Liver (tissue), 10 donors: ENCODE measurements at places on chromosomes 6 and 20.

- no peak for DNase-seq
These were observed 8.1 kb upstream of the ZNFX1 start for GRCh38 chr20:49285813-49286494.

- DNase-seq, result no peak
These were observed 114.3 kb upstream of the ZFP64 start for GRCh38 chr20:52305858-52306257.

DNA sequence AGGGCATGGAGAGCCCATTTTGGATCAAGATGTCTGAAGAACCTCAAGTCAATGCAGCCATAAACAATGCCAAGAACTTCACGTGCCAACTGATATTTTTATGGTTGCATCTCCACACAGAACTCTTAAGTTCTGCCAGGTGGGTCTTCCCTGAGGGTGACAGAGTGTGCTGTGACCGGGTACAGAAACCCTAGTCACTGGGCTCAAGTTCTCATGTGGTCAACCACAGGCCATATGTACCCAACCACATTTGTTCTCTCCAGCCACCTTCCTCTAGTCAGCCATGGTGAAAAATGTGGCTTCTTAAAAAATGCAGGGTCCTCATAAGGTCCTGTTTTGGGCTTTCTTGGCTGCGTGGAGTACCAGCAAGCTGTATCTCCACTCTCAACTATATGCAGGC is 48.9 kb downstream of the CLIC5 start:
- DNase-seq, result no peak

GRCh38 chr6:43274916-43275597 is 23.0 kb upstream of the SLC22A7 start:
- DNase-seq, result peak; percentile 77

DNA sequence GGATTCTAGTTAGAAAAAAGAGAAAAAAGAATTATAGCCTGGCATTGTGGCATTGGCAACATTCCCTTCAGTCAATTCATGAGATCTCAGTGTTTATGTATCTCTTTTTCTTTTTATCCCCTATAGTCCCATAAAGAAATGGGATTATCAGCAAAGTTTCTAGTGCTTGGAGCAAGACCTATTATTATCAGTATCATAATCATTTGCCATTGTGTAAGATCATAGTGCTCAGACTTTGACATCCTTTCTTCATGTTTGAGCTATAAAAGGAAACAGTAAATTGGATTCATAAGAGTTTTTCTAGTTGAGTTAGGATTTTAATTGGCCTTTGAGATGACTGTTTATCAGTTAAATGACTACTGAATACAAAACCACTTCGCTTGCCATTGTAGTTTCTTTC is 295.6 kb downstream of the GRIK2 start:
- no peak for DNase-seq

DNA sequence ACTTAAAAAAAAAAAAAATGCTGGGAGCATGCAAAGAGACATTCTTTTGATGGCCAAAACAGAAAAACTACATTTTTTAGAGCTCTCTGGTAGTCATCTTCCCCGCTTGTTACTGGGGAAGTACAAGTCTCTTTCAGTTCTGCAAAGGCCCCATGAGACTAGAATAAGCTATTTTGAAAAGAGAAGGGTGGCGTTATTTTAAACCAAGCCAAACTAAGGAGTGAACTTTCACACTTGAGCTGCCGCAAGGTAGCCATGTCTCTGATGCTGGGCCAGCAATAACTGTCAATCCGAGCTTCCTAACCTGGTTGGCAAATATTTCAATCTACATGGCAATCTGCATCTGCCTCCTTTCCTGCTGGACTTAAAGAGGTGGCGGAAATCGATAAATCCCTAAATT is 96.7 kb downstream of the L3MBTL3 start:
- DNase-seq, result no peak

DNA sequence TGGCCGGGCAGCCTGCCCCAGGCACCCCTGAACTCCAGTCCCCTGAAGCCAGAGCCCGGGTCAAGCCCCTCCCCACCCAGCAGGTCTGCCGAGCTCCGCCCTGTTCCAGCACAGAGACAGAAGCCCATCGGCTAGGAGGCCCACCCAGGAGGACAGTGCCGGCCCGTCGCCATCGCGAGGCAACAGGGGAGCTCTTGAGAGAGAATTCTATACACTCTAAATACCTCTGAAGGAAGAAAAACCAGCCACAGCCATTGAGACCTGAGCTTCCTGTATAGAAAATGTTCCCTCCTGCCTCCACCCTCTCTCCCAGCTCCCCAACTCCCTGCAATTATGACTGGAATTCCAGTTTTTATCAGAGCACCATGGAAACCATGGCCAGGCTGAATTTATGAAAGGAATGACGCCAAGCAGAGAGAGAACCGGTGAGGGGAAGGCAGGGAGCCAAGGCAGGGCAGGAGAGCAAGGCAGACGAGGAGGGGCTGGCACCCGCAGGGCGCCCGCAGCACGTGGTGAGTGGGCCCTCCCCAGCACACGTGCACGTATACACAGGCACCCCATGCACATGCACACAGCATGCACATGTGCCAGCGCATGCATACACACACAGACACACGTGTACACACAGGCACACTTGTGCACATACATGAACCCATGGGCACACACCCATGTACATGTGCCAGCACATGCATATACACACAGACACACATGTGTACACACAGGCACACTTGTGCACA is 27.6 kb upstream of the MRGBP start:
- no peak for DNase-seq

GRCh38 chr6:162907876-162908481 is 180.2 kb downstream of the PACRG start:
- DNase-seq, result no peak

GRCh38 chr6:143803769-143804568 is 39.2 kb upstream of the LTV1 start:
- no peak for DNase-seq

GRCh38 chr6:16854986-16855385 is 93.7 kb upstream of the ATXN1 start:
- DNase-seq, result no peak

DNA sequence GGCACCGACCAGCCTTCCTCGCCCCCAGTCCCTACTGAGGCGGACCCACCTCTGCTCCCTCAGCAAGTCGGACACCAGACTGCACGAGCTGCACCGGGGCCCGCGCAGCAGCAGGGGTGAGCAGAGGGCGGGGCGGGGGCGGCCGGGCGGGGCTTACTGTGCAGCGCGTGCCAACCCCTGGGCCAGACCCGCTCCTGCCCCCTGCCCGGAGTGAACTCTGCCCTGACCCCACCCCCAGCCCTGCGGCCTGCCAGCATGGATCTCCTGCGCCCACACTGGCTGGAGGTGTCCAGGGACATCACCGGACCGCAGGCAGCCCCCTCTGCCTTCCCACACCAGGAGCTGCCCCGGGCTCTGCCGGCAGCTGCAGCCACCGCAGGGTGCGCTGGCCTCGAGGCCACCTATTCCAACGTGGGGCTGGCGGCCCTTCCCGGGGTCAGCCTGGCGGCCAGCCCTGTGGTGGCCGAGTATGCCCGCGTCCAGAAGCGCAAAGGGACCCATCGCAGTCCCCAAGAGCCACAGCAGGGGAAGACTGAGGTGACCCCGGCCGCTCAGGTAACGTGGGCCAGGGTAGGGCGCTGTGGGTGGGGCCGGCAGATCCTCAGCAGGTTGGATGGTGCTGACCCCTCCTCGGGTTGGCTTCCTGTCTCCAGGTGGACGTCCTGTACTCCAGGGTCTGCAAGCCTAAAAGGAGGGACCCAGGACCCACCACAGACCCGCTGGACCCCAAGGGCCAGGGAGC is 1.5 kb upstream of the SLC2A4RG start:
- peak; percentile 77 for DNase-seq

GRCh38 chr20:53954723-53955658 is 115.4 kb downstream of the BCAS1 start:
- DNase-seq, result no peak

DNA sequence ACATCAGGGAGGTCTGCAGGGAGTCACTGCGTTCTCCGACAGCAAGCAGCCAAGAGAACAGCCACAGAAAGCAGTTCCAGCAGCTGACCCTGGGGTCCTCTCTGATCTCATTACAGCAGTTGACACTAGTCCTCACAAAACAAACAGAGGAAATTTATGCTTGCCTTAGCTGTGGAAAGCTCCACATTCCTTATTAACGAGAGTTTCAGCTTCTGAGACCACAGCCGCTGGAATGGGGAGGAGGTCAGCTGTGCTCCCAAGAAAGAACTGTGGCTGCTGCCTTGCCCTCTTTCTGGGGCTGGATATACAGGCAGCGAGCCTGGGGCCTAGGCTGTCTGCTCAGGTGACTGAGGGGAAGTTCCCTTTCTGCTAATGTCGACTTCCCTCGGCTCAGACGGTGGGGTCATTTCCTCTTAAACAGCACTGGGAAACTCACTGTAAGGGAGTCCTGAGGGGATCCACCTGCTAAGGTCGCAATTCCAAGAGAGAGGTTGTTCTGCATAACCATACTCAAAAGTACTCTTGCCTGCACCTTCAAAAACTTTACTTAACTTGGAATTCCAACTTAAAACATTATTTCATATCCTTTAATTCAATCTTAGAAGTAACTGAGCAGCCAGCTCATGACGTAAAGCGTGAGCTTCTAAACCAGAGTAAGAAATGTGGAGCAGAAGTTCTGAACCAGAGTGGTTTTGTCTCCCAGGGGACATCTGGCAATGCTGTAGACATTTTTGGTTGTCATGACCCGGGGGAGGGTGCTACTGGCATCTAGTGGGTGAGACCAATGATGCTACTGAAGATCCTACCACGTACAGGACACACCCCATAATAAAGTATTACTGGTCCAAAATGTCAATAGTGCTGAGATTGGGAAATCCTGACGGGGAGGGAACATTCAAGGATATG is 80.3 kb downstream of the BACH2 start:
- DNase-seq, result no peak

DNA sequence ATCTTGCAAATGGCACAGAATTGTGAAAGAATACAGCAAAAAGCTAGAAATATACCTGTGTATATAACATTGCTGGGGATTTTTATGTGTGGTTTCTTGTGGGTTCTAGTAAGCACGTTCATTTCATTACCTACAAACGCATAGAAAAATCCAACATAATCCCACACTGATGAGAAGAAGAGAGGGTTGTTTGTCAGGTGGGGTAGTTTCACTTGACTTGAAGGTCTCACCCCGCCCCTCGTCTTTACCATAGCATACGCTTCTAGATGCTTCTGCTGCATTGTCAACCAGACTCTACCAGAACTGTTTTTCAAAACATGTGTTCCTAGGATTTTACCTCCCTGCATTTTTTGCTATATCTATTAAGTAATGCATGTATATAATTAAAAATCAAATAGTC is 284.1 kb upstream of the TAB2 start:
- no peak for DNase-seq

- DNase-seq, result no peak
These were observed 260.0 kb downstream of the ARID1B start for GRCh38 chr6:157037165-157037564.

DNA sequence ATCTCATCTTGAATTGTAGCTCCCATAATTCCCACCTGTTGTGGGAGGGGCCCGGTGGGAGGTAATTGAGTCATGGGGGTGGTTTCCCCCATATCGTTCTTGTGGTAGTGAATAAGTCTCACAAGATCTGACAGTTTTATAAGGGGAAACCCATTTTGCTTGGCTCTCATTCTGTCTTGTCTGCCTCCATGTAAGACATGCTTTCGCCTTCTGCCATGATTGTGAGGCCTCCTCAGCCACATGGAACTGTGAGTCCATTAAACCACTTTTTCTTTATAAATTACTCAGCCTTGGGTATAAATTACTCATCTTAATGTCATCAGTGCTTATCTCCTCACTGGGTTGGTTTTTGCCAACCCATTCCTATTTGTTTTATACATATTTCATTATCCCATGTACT is 142.0 kb upstream of the GMDS start:
- no peak for DNase-seq

GRCh38 chr6:29763491-29764289 is 40.5 kb downstream of the HLA-F start:
- peak; percentile 6 for DNase-seq

DNA sequence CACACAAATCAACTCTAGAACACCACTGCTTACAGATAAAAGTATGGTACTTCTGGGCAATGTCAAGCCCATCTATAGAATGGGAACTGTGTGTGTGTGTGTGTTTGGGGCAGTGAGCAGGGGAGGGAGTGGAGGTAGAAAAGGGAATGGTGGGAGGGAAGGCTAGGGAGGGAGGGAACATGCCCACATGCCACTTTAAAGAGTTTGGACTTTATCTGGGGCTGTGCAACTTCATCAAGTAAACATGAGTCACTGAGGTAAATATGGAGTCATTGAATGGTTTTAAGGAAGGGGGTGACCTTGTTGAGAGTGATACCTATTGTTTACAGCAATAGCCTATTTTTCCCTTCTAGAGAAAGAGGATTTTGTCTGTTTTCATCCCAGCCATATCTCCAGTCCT is 22.5 kb upstream of the RNGTT start:
- DNase-seq, result no peak

DNA sequence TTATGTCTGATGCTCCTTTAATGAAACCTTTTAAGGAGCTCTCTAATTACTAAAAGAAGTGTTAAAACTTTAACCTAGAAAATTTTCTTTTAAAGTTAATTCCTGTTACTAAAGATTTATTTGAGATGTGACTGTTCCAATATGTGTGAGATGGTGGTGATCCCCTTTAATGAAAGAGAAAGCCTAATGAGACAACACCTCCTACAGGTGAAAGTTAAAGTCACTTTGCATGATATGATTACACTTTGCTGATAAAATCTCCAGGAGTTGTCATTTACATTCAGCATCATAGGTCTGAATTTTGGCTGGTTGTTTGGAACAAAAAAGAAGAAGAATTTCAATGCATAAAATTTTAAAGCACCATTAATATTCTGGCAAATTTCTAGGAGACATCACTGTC is 307.4 kb downstream of the TRDN start:
- no peak for DNase-seq

DNA sequence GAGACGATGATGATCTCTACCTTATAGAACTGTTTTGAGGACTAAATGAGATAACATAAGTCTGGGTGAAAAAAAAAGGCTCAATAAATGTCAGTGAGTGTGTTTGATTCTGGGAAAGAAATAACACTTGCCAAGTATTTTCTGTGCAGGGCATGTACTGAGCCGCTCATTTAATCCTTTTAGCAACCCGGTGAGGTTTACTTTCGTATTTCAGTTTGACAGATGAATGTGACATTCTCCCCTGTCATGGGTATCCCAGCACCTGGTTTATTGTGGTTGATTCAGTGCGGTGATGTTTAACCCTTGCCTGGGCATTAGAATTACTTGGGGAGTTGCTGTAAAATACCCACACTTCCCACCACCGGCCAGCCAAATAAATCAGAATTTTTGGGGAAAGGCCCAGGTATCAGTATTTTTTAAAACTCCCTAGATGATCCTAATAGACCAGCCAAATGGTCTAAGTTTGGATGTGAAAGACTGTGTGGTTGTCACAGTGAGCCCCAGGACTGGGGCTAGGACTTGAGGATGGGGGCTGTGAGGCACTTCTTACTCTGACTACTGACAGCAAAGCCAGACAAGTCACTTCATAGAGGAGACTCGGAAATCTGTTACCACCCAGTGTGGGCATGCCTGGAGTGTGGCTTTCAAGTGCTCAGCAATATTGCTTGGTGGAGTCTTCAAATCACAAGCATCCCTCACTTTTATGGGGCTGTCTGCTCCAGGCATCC is 100.2 kb upstream of the KCNG1 start:
- no peak for DNase-seq

GRCh38 chr6:141688916-141689315 is 443.8 kb upstream of the GJE1 start:
- no peak for DNase-seq
